Stimulated activated CD8-positive, alpha-beta memory T cell treated with anti-CD3 and anti-CD28 coated beads, Interleukin-4, amount 100 ng/mL, for 1 hour (primary cell): ENCODE measurements at places on chromosomes 2 and 18.

- DNase-seq = no peak
Measured at GRCh38 chr2:204005940-204006721, 69.6 kb downstream of the ICOS start.

- no peak for DNase-seq
Measured at GRCh38 chr2:10007435-10007834, 35.9 kb upstream of the KLF11 start.

GRCh38 chr2:147512206-147512605 is 332.6 kb upstream of the ACVR2A start:
- DNase-seq = no peak

DNA sequence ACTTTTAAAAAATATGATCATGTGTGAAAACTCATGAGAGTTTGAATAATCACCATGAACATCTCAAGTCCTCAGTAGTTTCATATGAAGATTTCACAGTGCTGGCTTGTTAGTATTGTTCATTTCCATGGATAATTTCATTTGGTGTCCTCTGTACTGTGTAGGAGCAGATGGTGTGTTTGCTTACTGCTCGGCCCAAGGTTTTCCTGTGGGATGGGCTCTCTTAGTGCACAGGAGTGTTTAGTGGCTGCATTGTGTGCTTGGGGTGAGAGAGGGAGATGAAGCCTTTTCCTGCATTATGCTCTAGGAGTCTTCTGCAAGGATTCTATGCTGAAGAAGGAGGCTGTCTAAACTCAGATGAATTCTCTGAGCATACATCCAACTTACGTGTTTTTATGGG is 270.6 kb downstream of the SOCS6 start:
- no peak for DNase-seq

DNA sequence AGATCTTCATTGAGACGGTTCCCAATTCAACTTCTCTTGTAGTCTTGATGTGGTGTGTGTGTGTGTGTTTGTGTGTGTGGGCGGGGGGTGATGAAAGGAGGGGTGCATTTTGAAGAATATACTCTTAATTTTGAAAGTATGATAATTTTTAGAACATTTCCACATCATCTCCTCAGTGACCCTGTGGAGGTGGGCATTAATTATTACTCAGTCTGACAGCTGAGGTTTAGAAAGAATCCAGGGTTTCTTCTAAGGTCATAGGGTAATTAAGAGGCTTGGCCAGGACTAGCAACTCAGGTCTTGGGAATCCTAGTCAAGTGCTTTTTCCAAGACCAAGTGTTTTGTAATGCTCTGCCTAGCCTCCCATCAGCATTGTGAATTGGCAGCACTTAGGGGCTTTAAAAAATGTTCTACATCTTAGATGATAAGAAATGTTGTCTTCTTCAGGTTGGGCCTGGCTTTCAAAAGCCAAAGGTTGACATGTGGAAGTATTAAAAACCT is 100.5 kb downstream of the SPTBN1 start:
- DNase-seq = no peak

- no peak for DNase-seq
Measured at GRCh38 chr18:71426441-71426840, 1117.7 kb downstream of the CBLN2 start.

DNA sequence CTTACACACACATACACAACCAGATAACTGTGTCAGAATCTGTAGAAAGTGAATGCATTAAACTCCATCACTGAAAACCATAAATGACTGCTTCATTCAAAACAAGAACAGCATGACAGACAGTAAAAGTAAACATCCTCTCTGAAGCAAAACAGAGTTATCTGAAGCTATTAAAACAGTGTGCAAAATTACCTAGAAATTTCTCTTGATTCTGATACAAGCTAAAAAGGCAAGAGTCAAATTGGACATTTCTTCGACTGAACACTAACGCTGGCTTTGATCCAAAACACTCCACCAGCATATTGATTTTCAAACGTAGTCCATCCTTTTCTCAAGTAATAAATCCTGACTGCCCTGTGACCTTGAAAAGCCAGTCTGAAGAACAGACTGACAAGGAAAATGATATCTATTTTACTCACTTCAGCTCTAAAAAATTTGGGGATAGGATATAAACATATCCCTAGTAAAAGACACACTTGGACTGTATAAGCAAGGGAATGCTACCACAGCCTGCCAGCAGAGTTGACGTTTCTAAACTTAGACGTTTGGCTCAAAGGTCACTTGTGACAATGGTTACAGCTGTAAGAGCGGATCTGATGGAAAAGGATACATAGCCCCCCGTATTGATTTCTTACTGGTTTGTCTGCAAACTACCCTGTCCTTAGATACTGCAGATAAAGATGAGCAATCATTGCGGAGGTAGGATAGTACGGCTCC is 128.9 kb upstream of the ITGB6 start:
- no peak for DNase-seq

GRCh38 chr2:215832791-215833190 is 180.6 kb downstream of the MREG start:
- no peak for DNase-seq

GRCh38 chr2:43212216-43212835 is 14.1 kb downstream of the ZFP36L2 start:
- DNase-seq = no peak

GRCh38 chr2:39546937-39547336 is 109.9 kb upstream of the MAP4K3 start:
- DNase-seq = no peak

GRCh38 chr2:68272246-68272994 is 20.1 kb upstream of the PPP3R1 start:
- DNase-seq = no peak

DNA sequence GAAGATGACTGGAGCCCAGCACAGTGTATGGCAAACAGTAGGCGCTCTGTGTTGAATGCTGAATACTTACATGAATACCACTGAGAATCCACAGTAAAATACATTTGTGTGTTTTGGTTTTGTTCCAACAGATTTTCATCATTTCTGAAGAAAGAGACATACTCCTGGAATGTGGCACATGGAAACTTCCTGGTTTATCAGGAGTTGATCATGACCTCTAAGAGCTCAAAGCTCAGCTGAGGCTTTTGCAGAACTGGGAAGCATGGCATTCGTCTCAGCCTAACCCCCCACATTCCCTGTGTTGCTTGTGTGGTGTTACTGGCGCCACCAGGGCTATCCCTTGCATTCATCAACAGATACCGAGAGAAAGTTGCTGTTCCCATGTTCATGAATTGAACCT is 316.9 kb upstream of the REV1 start:
- no peak for DNase-seq

- no peak for DNase-seq
Measured at GRCh38 chr2:201572846-201573508, 70.3 kb downstream of the TMEM237 start.

- no peak for DNase-seq
Measured at GRCh38 chr18:77101410-77102258, 30.9 kb downstream of the MBP start.

- DNase-seq = no peak
Measured at GRCh38 chr2:183126635-183127034, 2.4 kb downstream of the NUP35 start.

GRCh38 chr2:174925046-174925784 is 80.0 kb downstream of the CHN1 start:
- DNase-seq = no peak

DNA sequence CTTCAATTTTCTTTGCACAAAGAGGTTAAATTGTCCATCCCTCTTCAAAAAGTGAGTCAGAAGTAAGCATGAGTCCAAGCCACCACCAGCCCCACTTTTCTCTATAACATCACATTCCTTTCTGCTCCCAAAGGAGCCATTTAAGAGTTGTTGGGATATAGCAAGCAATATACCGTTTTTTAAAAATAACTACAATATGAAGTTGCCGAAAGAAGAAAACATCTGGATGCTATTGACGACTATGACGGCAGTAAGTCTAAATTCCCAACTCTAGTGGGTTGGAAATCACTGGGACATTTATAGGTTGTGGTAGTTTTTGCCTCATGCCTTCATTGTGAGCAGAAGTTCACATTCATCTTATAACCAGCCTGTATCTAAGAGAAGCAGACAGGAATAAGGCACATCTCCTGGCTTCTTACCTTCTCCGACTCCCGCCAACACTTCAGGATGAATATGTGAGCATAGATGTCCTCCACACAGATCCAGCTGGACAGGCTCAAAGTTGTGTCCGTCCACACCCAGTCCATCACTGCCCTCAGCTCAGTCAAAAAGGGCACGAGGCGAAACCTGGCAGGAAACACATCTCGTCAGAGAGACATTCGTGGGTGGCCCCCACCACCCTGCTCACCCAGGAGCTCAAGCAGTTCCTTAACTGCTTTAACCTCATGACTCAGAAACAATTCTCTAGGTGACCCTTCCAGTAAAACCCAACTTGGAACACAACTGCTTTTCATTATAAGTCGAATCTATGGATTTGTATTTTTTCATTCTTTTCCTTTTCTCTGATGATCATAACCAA is 163.6 kb downstream of the NAPG start:
- no peak for DNase-seq

GRCh38 chr2:95017071-95017501 is 8.4 kb upstream of the MAL start:
- DNase-seq = no peak

DNA sequence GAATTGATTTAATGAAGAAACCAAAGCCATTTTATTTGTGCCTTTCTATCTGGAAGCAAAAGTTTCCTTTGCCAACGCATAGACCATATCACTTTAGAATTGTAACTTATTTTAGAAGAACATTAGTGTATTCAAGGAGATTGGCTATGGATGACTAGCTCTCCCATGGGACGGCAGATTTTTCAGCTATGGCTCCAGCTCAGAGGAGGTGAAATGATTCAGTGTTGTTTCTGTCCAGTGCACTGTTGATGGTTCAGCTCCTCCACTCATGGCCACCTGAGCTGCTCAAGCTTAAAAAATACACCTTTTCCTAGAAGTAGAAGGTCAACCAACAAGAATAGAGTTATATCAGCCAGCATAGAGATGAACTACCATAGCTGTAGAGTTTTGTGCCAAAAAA is 1597.5 kb upstream of the PIK3C3 start:
- no peak for DNase-seq
